Mucosa of descending colon (tissue), 3 donors: ENCODE measurements at places on chromosomes 6 and 20. TPM values are rescaled to one million over a fixed set of nuclear protein-coding genes. Genes with fewer than 3 reads are reported as not detected.

ACSS2 gene
- total RNA-seq: 302 TPM

- no peak for DNase-seq
Measured at GRCh38 chr20:58407201-58407873, 18.3 kb downstream of the VAPB start.

- DNase-seq: no peak
Measured at GRCh38 chr6:121886223-121886830, 450.9 kb downstream of the GJA1 start.

GRCh38 chr6:13666194-13667105 is 45.2 kb downstream of the RANBP9 start:
- DNase-seq: no peak

GRCh38 chr20:31355981-31356380 is 12.4 kb upstream of the DEFB118 start:
- no peak for DNase-seq

MAS1 gene
- not detected for total RNA-seq

GRCh38 chr6:145278163-145278807 is 457.0 kb downstream of the EPM2A start:
- DNase-seq: no peak

DNA sequence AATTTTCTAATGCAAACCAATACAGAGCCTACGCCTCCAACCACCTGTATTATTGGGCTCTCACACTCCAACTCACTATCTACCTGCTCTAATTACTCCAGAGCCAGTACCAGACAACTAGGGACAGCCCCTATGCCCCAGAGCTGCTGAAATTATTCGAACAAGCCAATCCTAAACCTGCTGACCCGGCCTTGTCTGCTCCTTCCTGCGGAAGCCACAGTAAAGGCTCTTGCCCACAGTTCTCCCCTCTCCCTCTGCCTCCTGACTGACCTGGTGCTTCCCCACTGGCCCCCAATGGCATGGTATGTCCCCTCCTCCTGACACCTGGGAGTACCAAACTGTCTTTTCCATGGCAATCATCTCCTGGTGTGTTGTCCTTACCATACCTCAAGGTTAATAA is 4.1 kb upstream of the TOX2 start:
- DNase-seq: no peak

COL9A3 gene
- total RNA-seq: 12.4 TPM

GTSF1L gene
- not detected for total RNA-seq

GNMT gene
- not detected for total RNA-seq

ADGRF5 gene
- total RNA-seq: 1.9 TPM

EDN3 gene
- 51.1 TPM for total RNA-seq

DNA sequence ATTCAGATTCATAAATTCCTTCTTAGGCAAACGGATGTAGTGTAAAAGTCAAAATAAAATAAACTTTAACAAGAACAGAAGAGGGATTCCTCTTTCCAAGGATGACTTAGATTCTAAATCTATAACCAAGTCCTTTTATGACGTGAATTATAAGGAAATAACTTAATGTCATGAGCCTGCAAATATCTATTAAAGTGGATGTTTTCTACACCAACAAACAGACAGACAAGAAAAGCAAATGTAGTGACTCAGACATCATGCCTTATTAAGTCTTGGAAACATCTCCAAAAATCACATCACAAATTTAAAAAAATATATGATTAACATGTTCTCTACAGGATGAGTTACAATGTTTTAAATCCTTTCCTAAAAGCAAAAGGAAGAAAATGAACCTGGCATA is 397.1 kb downstream of the ESR1 start:
- no peak for DNase-seq

DNA sequence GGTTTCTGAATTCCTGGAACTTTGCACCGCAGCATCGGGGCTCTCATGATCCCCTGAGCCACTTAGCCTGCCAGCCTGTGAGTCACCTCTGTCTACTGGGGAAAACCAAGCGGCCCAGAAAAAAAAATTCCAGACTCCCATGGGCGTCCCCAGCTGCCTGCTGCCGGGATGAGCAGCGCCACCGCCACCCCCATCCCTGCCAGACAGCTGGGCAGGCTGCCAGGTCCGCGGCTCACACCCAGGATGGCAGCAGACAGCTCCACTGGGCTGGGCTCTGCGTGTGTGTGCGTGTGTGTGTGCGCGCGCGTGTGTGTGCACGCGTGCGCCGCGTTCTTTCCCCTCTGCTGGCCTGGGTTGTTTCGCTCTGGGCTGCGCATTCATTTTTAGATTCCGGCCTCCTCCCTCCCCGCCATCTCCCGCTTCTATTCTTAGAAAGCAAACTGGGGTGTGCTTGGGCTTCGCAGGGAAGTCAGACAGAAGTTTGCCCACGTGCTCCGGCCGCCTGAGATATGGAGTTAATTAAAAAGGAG is 38.9 kb upstream of the PMEPA1 start:
- peak; percentile 82 for DNase-seq

TFAP2A gene
- 0.09 TPM for total RNA-seq

DNA sequence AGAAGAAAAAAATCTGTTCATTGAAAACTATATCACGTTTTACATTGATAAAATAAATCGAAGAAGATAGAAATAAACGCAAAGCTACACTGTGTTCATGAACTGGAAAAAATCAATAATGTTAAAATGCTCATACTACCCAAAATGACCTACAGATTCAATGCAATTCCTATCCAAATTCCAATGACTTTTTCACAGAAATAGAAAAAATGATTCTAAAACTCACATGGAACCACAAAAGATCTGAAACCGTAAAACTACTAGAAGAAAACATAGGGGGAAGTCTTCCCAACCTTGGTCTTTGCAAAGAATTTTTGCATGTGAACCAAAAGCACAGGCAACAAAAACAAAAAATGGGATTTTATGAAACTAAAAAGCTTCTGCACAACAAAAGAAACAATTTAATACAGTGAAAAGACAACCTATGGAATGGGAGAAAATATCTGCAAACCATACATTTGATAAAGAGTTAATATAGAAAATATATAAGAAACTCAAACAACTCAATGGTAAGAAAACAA is 33.9 kb upstream of the ULBP3 start:
- no peak for DNase-seq

GRCh38 chr6:145802141-145802540 is 12.5 kb downstream of the FBXO30 start:
- DNase-seq: no peak

- DNase-seq: no peak
Measured at GRCh38 chr6:68947721-68948120, 312.6 kb downstream of the ADGRB3 start.

DNA sequence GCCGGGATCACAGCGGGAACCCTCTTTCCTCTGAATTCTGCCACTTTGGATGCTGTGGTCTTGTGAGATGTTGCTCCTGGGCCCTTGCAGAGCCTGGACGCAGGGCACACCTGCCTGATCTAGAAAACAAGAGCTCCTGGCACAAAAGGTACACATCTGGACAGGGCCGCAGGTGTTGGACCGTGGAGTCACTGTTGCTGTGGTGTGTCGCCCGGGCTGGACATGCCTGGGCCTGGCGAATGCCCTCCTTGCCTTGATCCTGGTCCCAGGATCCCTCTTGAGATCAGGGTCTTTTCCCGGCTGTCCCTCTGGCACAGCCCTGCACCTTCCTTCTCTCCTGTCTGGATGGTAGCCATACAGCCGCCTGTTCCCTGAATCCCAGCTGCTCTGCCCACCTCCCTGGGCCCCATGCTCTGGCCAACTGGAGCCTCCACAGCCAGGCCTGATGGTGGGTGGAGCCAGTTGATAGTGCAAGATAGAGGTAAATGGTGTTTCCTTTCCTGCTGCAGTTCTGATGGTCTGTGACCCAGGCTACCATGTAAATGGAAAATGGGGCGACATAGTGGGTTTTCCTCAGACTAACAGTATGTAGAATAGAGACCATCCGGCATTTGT is 5.0 kb downstream of the FOXP4 start:
- DNase-seq: no peak

DNA sequence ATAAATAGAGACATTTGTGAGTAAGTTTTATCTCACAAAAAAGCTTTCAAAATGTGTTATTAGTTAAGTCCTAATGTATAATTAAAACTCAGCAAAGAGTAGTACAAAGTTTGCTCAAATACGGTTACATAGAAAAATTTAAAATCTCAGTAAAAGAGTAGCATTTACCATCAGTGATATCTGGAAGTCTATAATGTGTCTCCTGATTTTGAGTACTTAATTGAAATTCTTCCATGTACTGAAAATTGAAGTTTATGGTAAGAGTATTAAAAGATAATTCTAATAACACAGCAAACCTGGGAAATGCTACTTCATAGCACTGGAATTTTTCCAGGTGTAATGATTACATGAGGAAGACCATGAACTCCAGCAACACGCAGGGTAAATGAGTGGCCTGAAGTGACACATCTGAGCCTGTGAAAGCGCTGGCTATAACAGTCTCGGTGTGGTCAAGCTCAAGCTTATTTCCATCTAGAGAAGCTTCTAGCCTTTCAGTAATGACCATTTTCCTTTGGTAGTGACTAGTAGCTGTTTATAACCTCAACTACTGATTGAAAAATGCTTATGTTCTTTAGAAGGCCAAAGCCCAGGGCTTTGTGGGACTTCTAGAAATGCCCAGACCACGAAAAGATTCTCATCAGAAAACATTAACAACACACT is 203.2 kb downstream of the ISM1 start:
- no peak for DNase-seq

DNA sequence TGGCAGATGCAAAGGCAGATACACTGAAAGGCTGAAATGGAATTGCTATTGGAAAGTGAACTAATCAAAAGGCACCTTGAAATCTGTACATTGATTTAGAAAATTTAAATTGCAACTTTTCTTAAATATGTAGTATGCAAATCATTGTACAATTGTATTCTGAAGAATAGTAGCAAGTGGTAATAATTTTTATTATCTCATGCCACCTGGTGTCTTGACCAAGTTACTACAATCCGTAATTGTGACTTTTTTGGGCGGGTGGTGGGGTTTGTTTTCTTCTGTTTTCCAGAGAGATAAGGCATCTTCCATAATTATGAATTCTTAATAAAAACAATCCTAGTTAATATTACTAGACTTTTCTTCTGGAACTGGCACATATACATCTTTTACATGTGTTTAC is 12.5 kb upstream of the BCKDHB start:
- no peak for DNase-seq

EDEM2 gene
- total RNA-seq: 22.5 TPM

GRCh38 chr6:129050086-129050485 is 167.1 kb downstream of the LAMA2 start:
- no peak for DNase-seq

ESR1 gene
- 0.82 TPM for total RNA-seq
